ENCODE measurements at places on chromosomes 5 and 9.
A peak's percentile ranks its signal among the peaks of the same experiment; 100 is the strongest.

DNA sequence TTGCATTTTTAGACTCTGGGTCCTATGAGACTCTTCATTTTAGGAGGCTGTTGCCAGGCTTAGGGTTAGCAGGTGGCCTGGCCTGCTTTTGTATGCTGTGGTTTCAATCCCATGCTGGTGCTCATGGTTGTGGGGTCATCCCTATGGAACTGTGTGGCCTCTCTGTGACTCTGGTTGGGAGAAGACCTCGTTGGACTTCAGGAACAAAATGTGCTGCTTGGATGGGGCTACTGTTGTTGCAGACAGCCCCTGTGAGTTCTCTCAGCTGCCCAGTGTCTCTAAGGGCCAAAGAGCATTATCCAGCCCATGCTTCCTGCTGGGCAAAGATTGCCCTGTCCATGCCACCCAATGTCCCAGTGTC is 169.5 kb upstream of the S1PR3 start:
- DNase-seq = no peak

- no peak for DNase-seq
These were observed 16.4 kb upstream of the PPP1R26 start for GRCh38 chr9:135463140-135463539.

DNA sequence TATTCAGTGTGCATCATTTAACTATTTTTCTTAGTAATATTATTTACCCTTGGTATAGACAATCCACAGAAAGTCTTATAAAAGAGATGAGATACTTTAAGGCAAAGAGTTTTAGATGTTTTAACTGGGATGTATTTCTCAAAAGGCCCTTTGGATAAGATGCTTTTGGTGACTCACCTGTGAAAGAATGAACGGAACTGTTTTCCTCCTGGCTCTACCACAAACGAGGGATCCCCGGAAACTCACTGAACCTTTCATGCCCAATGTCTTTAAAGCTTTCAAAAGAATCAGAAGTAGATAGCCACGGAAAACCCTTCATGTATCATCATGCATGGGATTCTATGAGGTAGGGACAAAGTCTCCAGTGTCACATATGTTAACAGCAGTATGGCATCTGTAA is 1.6 kb downstream of the ZNF782 start:
- no peak for DNase-seq

DNA sequence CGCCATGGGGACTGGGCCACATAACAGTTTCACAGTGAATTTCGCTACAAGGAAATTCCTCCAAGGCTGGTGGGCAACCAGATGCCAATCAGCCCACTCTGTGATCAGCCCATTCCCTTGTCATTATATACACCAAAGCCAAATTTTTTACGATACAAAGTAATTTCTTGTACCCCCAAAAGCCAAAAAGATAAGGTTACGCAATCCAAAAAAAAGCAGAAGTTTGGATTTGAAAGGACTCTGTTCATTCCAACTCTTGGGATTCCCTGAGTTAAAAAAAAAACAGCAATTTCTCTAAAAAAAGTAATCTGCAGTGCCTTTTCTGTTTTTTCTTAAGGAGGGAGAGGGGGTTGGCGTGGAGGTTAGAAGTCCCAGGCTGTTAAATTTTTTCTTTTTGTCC is 166.8 kb downstream of the CDH10 start:
- DNase-seq = no peak

DNA sequence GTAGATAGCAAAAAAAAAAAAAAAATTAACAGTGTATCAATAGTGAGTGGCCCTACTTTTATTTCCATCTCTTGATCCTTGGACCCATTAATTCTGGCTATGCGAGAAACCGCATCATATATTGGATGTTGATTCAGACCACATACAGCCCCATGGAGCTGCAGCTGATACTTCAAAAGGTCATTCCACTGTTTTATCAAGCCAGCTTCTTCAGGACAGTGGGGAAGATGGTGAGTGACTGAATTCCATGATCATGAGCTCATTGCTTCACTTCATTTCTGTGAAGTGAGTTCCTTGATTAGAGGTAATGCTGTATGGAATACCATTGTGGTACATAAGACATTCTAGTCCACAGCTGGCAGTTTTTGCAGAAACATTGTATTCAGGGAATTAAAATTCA is 222.9 kb upstream of the MEF2C start:
- no peak for DNase-seq

- no peak for DNase-seq
These were observed 174.0 kb upstream of the SV2C start for GRCh38 chr5:75909223-75909622.

DNA sequence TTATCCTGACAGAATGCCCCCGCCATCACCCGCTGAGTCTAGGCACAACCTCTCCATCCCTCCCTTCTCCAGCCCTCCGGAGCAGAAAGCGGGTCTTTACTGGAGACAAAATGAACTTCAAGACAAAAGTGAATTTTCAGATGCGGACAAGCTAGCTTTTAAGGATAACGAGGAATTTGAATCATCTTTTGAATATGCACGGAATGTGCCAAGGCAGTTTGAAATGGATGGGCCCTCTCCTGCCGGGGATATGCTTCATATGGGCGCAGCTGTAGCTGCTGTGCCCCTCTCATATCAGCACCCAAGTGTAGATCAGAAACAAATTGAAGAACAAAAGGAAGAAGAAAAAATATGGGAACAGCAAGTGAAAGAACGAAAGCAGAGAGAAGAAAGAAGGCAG is 37.5 kb downstream of the CPLANE1 start:
- DNase-seq = no peak

DNA sequence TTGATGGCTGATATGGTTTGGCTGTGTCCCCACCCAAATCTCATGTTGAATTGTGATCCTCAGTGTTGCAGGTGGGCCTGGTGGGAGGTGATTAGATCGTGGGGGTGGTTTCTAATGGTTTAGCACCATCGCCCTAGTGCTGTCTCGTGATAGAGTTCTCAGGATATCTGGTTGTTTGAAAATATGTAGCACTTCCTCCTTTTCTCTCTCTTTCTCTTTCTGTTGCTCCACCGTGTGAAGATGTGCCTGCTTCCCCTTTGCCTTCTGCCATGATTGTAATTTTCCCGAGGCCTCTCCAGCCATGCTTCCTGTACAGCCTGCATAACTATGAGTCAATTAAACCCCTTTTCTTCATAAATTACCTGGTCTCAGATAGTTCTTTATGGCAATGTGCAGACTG is 111.6 kb downstream of the SREK1 start:
- DNase-seq = no peak

DNA sequence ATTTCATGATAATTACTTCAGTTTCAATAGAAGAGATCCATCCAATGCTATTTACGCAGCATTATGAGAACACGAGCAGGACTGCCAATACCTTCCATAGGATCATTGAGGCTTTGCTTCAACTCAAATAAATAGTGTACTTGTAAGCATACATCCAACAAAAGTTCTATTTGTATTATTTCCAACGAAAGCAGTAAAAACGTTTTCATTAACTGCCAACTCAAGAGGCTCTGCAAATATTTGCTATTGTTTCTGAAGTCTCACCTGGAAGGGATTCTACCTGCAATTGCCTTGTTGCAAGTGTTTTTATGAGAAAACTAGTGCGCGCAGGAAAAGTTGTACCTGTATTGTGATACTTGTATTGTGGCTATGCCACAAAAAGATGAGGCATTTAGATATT is 11.0 kb upstream of the GNPDA1 start:
- DNase-seq = no peak

GRCh38 chr9:130680836-130681768 is 12.5 kb upstream of the EXOSC2 start:
- peak; percentile 61 for DNase-seq

- DNase-seq = no peak
These were observed 81.3 kb upstream of the TMEM171 start for GRCh38 chr5:73039082-73039481.

GRCh38 chr5:41707853-41708603 is 162.2 kb downstream of the OXCT1 start:
- no peak for DNase-seq

GRCh38 chr9:135701067-135701958 is 672 bp upstream of the KCNT1 start:
- DNase-seq = peak; percentile 7

GRCh38 chr5:51227963-51228470 is 155.2 kb upstream of the ISL1 start:
- DNase-seq = no peak

DNA sequence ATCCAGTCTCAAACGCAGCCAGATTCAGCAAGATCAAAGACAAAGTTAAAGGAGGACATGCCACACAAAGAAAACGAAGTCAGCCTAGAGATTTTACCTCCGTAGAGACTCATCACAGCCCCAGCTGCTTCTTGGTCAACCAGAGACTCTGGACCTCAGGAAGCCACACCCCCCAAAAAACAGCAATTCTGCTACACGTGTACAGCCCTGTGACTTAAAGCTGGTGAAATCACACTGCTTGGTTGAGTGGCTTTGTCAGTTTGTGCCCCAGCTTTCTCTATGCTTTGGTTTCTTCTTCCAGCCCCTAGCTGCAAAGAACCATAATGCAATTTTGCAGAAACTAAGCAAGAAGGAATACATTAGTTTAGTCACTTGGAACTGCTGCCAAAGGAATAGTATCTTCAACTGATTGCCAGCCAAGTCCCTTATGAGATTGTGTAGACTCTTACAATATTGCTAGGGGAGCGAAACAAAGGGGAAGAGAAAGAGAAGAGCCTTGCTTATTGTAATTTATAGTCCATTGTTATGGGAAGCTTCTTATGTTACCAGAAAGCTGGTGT is 158.8 kb upstream of the ZNF462 start:
- DNase-seq = no peak

- no peak for DNase-seq
These were observed 17.4 kb upstream of the MRNIP start for GRCh38 chr5:179875741-179876609.

DNA sequence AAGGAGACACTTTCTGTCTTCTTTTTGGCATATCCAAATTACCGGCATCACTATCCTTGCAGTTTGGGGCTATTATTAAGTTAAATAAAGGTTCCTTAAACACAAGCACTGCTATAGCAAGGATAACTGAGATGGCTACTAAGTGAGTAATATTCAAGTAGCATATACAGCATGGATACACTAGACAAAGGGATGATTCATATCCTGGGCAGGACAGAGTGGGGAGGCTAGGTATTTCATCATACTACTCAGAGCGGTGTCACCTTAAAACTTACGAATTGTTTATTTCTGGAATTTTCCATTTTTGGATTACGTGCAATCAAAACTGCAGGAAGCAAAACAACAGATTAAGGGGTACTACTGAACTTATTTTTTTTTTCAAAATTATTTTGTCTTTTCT is 54.1 kb downstream of the FER start:
- no peak for DNase-seq

DNA sequence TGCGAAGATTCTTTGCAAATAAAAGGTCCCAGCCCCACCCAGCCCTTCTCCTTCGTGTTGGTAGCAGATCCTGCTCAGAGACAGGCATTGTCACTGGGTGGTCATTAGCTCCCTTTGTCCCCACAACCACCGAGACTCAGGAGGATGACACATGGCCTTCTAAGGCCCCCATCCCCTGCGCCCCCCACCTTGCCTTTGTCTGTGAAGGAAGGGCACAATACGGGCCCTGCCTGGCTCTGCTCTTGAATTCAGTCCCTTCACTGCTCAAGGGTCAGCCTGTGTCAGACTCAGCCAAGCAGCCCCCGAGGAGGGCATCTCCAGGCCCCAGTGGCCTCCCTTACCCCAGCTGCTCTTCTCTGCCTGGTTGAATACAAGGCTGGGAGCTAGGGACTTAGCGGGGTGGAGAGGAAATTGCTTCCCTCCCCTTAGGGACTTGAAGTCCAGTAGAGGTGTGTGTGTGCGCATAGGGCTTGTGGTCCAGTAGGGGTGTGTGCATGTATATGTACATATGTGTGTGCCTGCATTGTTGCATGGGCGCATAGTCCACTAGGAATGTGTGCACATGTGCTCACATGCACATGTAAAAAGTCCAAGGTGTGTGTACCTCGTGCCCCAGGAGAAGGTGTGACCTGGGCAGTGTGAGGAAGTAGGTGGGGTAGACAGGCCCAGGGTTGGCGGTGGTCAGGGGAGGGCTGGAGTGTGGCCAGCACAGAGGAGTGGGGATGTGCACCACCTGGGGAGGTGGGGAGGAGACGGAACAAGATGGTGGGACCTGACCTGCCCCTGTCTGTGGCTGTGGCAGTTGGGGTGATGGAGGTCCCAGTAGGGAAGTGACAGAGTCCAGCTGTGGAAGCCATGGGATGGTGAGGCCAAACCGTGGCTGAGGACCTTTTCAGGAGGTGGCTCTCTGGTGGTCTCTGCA is 59.1 kb downstream of the PHF2 start:
- no peak for DNase-seq

- DNase-seq = no peak
These were observed 190.6 kb upstream of the MSX2 start for GRCh38 chr5:174533751-174534241.

DNA sequence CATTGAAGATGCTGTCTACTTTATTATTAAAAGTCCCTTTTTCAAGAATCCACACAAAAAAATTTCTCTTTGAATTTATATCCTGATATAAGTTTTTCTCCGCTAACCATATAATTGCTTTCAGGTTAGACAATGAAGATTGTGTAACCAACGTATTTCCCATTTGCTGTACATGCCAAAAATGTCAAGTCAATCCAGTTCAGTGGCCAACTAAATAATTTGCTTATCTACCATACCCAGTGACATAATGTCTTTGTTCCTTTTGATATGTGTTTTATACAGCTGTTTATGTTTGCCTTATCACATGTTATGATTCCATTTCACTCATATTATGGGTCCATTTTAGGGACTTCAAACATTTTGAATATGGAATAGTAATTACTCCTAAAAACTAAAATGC is 349.9 kb downstream of the EFNA5 start:
- DNase-seq = no peak

- no peak for DNase-seq
These were observed 45.8 kb downstream of the SRFBP1 start for GRCh38 chr5:122007546-122007945.

GRCh38 chr9:13942695-13943094 is 371.2 kb downstream of the NFIB start:
- DNase-seq = no peak

GRCh38 chr5:63555874-63556273 is 406.4 kb downstream of the HTR1A start:
- DNase-seq = no peak

DNA sequence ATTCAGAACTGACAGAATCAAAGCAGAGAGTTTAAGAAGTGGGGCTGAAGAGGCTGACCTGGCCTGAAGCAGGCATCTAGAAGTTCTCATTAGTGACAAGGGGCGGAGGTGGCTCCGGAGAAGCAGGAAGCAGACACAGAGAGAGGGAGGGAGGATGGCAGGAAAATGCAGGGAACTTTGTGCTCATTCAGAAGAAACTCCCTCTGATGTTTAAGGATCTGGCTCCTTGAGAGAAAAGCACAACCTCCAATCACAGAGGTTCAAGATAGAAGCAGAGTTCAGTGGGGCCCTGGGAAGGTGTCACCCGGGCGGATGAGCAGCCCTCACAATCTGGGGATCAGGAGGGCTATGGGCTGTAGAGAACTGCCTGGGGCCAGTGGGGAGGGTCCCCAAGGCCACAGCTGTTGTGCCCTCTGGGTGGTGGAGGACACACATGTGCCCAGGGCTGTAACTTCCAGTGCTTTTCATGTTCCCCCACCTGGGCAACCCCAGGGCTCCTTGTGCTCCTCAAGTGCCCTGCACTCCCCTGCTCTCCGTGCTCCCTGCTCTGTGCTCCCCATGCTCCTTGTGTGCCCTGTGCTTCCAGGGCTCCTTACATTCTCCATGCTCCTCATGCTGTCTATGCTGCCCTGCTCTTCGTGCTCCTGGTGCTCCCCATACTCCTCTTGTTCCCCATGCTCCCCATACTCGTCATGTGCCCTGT is 51.4 kb downstream of the TRIP13 start:
- DNase-seq = no peak

GRCh38 chr9:77457916-77458592 is 190.1 kb downstream of the GNA14 start:
- DNase-seq = peak; percentile 70
